ENCODE measurements at places on chromosomes 7 and 10.
A peak's percentile ranks its signal among the peaks of the same experiment; 100 is the strongest.

GRCh38 chr10:123743441-123744223, 77.5 kb downstream of the GPR26 start:
- DNase-seq, result peak; percentile 9

DNA sequence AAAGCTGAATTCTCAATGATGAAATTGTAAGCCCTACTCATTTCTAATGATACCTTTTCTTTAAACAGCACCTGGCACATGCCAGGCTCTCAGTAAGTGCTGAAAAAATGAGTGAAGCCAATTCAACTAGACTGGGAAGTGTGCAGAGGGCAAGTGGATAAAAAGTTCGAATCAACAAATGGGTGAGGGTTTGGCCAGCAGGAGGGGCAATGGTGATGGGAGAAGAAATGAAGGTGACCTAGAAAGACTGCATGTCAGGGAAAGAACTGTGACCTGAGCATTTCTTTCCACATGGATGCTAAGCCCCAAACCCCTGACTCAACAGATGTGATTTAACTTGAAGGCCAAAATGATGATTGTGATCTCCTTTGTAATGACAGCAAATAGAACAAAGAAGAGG, 54.6 kb downstream of the DKK1 start:
- DNase-seq, result no peak

- no peak for DNase-seq
These were observed 171.8 kb downstream of the SUGCT start for GRCh38 chr7:40306596-40306995.

- DNase-seq, result no peak
These were observed 18.8 kb downstream of the TRIL start for GRCh38 chr7:28939367-28939766.

GRCh38 chr7:103547451-103548284, 101.7 kb upstream of the SLC26A5 start:
- no peak for DNase-seq

- DNase-seq, result no peak
These were observed 4.7 kb downstream of the PLAC9 start for GRCh38 chr10:80137031-80137862.

GRCh38 chr10:31147210-31147608, 115.5 kb upstream of the ZNF438 start:
- no peak for DNase-seq

DNA sequence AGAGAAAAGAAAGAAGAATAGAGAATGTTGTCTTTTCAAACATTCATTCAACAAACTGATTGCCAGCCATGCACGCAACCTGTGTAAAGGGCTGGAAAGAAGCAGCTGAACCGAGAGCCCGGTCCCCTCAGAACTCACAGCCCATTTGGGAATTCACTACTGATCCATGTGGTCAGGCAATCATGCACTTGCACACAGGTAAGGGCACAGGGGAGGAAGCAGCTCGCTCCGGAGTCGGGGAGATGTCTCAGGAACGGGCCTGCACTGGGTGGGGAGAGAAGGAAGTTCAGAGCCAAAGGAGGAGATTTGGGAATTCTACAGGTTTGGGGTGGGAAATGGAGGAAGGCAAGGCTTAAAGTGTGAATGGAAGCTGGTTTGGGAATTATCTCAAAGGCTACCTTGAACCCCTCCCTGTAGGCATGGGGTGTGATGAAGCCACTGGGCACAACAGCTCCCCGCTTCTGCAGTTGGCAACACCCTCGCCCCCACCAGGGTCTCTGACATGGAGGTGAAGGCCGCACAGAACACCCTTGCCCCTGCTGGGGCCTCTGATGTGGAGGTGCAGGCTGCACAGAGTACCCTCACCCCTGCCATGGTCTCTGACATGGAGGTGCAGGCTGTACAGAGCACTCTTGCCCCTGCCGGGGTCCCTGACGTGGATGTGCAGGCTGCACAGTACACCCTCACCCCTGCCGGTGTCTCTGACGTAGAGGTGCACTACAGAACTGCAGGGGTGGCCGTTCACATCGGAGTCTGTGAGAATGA, 194.4 kb upstream of the RNF32 start:
- DNase-seq, result peak; percentile 28

DNA sequence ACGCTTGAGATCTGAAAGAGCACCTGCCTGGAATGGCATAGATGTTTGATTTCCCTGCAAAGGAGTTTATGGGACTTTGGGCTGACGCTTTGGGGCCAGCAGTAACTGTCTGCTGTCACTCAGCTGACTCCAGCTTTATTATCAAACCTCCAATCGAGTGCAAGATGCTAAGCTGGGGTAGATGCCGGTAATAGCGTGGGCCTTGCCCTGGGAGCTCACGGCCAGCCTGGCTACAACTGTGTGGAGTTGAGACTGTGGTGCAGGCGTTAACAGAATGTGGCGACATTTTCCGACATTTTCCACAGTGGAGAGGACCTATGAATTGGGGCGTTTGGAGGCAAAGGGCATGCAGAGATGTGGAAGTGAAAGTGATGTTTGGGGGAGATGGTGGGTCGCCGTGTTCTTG, 1.3 kb downstream of the CHST12 start:
- no peak for DNase-seq

DNA sequence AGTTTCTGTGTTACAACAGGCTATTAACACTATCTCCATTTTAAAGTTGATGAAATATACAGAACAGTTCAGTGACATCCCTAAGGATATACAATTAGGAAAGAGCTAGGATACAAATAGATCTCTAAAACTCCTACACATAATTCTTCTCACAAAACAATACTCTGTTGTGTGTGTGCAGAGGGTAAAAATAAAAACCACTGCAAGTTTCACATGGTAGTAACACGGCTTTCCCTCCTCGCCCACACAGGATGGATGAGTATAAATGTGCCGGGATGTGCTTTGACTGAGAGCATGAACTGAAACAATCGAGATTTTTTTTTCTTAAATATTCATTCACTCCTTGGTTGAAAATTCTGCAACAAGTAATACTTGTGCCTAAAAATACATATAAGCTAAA, 131.5 kb upstream of the C1QL3 start:
- no peak for DNase-seq

- DNase-seq, result no peak
These were observed 114.1 kb upstream of the CARD11 start for GRCh38 chr7:3157566-3158287.

DNA sequence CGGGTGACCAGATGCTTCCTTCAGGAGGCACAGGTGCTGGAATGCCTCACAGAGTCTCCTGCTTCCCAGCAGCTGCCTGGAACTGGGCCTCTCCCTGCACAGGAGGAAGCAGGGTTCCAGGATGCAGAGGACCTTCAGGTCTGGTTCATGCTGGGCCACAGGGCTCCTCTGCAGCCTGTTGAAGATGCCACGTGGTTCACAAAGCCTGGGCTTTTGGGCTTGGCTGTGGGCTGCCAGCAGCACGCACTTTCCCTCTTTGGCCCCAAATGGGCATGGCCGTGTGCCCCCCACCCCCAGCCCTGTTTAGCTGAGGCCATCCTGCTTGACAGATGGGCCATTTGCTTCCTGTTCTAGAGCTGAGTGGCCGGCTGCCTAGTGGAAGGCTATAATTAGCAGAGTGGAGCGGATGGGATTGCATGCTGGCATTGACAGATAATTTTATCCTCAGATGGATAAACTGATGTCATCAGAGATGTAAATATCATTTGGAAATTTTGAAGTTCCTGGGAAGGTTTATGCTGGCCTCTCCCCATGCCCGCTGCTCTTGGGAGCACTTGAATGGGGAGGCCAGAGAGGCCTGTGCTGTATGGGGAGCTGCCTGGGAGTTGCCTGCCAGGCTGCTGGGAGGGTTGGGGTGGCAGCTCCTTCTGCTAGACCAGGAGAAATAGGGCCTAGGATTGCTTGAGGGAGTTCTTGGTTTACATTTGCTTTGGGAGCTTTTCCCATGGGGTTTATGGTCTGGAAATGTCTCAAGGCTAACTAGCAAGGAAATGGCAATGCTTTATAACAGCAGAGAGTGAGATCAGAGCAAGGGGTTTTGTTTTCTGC, 28.2 kb downstream of the TSPAN15 start:
- DNase-seq, result no peak

- DNase-seq, result no peak
These were observed 624 bp upstream of the ZNF783 start for GRCh38 chr7:149261316-149261828.
